IgD-negative memory B cell (primary cell): ENCODE measurements at places on chromosomes 13 and 19. TPM values are rescaled to one million over a fixed set of nuclear protein-coding genes. Genes with fewer than 3 reads are reported as not detected.

EGLN2 gene
- 181 TPM for polyA plus RNA-seq

LYL1 gene
- 90.1 TPM for polyA plus RNA-seq

KLK4 gene
- polyA plus RNA-seq = not detected

CEACAM16 gene
- polyA plus RNA-seq = not detected

FOXO1 gene
- polyA plus RNA-seq = 16.5 TPM

SMIM44 gene
- not detected for polyA plus RNA-seq

LHB gene
- polyA plus RNA-seq = 0.78 TPM
